ENCODE measurements at places on chromosomes 13 and 19.

- no peak for DNase-seq
Observed at GRCh38 chr19:51431124-51431523, 13.7 kb upstream of the SIGLEC10 start.

GRCh38 chr13:112730157-112730671, 40.4 kb downstream of the ATP11A start:
- no peak for DNase-seq

GRCh38 chr19:14540741-14541525, 11.5 kb downstream of the TECR start:
- DNase-seq = no peak

GRCh38 chr19:7471696-7472615, 16.9 kb downstream of the PEX11G start:
- no peak for DNase-seq

- no peak for DNase-seq
Observed at GRCh38 chr19:2212861-2213711, 23.0 kb downstream of the PLEKHJ1 start.

- DNase-seq = no peak
Observed at GRCh38 chr13:41411522-41411921, 45.8 kb upstream of the RGCC start.

GRCh38 chr19:53581871-53582279, 43.9 kb downstream of the ZNF331 start:
- no peak for DNase-seq

GRCh38 chr13:82879921-82880320, 1002.4 kb downstream of the SLITRK1 start:
- no peak for DNase-seq

GRCh38 chr13:103066781-103067345, 646 bp upstream of the SLC10A2 start:
- no peak for DNase-seq

- DNase-seq = no peak
Observed at GRCh38 chr13:113635709-113636108, 22.3 kb downstream of the ATP4B start.

DNA sequence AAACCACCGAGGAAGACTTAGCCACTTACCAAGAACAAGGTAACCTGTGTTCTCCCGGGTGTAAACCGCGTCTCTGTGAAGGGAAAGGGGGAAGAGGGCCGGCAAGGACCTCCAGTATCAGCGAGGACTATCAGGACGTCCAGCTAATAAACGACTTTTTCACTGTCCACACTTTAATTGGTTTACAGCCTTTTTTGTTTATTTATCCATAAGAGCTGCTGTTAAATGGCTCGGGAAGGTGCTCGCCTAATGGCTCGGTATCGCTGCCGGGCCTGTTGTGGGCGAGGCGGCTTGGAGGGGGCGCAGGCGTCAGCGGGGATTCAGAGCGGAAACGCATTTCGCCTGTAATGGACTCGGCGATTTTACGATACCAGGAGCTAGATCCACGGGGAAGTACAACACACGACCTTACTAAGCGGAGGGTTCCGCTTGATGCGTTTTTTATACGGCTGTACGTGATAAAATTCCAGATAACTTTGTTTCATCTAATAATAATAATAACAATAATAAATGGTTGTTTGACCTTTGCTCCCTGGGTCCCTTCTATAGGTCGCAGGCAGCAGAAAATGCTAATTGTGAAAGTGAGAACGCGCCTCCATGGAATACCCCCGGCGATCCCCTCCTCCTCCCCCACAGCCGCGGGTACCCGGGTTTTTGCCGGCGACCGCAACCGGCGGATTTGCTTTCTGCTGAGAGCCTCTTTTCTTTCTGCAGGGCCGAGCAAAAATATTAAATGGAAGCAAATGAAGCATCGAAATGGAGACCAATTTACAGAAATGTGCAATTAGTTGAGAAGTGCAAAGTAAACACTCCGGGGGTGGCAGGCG, 2.5 kb upstream of the PDX1 start:
- no peak for DNase-seq

- no peak for DNase-seq
Observed at GRCh38 chr19:4284176-4284958, 5.3 kb downstream of the SHD start.

DNA sequence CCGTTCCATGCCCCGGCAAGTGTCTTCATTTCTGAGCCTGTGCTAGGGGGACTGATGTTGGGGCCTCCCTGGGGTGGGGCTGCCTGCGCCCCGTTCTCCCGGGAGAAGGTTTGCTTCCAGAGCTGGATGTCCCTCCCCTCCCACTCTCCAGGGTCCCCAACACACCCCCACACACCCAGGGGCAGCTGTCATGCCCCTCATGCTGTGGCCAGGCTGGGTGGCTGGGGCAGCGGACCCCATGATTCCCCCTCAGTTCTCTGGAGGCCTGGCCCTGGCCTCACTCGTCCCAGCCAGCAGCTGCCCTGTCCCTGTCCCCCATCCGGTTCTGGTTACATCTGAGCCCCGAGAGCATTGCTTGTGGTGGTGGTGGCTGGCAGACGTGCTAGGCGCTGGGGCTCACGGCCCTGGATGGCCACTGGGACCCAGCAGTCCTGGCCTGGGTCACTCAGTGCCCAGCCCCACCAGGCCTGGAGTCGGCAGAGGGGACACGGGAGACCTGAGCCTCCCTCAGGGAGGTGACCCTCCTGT, 184.8 kb downstream of the KDM4B start:
- no peak for DNase-seq

- DNase-seq = no peak
Observed at GRCh38 chr19:34972163-34972705, 8.2 kb upstream of the ZNF792 start.

GRCh38 chr13:44908266-44908665, 81.0 kb downstream of the NUFIP1 start:
- DNase-seq = no peak

DNA sequence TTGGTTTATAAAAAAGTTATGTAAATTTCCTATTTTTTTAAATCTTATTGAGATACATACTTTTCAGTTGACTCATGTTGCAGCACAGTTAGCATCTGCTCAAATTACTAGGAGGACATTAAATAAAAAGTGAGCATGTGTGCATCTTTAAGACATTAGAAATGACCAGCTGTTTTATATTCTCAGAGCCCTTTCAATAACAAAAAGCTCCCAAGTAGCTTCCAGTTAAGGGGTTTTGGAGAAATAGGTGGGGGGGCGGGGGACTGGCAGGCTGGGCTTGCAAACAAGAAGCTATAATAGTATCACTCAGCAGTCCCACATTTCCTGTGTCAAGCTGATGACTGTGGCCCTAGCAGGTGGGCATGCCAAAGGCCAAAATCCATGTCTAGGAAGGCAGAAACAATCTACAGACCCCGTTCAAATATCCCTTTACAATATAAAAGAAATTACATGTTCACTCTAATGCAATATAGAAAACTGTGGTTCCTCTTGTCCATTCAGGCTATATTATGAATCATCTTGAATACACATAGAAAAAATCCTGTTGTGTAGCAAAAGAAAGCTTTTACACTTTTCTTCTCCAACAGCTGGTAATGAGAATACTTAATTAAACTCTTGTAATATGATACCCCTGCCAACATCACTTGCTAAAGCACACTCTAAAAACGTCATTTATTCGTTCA, 1713.2 kb upstream of the SLC10A2 start:
- no peak for DNase-seq

GRCh38 chr19:16125737-16126495, 14.2 kb downstream of the RAB8A start:
- no peak for DNase-seq

DNA sequence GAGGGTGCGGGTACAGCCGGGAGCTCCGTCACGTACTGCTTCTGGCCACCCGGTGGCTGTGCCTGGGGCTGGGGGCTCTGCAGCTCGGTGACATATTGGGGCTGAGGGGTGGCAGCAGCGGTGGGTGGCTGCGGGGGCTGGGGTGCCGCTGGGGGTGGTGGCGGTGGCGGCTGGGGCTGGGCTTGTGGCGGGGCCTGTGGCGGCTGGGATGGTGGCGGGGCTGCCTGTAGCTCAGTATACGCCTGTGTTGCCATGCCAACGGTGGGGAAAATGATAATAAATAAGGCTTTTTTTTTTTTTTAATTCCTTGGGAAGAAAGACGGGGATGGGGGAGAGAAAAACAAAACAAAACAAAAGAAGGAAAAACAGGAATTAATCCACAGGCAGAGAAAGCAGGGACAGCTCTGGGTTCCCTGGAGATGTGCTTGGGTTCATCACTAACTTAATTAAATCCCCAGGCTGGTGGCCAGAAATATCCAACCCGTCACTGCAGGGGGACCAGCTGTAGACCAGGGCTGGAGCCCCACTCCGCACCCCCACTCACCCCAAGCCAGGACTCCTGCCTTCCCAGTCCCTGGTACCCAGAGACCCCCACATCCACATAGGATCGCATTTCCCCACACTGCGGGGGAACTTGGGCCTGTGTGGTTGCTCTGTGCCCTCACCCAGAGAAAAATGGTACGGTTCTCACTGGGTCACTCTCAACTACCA, 12.4 kb downstream of the RFX1 start:
- no peak for DNase-seq

GRCh38 chr13:85693889-85694511, 105.2 kb downstream of the SLITRK6 start:
- no peak for DNase-seq

DNA sequence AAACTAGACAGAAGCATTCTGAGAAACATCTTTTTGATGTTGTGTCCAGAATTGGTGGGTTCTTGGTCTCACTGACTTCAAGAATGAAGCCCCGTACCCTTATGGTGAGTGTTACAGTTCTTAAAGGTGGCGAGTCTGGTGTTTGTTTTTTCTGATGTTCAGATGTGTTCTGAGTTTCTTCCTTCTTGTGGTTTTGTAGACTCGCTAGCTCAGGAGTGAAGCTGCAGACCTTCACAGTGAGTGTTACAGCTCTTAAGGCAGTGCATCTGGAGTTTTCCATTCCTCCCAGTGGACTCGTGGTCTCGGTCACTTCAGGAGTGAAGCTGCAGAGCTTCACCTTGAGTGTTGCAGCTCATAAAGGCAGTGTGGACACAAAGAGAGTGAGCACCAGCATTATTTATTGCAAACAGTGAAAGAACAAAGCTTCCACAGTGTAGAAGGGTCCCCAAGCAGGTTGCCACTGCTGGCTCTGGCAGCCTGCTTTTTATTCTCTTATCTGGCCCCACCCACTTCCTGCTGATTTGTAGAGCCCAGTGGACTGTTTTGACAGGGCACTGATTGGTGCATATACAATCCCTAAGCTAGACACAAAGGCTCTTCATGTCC, 1820.8 kb downstream of the UQCRFS1 start:
- DNase-seq = no peak

DNA sequence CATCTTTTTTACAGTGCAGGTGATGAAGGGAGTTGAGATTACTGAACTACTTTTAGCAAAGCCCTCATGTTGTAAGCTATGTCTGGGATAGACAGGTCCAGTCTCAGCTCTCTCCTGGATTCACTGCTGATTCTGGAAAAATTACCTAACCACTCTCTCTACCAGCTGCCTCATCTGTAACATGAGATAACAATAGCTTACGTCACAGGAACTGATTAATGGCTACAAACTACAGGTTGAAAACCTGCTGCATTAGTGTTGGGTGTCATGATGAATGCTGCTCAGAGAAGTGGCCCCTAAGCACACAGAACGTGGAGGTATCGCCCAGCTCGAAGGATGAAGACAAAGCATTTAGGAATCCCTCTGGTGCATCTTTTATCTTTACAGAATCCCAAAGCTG, 277.8 kb downstream of the ABCC4 start:
- DNase-seq = no peak

DNA sequence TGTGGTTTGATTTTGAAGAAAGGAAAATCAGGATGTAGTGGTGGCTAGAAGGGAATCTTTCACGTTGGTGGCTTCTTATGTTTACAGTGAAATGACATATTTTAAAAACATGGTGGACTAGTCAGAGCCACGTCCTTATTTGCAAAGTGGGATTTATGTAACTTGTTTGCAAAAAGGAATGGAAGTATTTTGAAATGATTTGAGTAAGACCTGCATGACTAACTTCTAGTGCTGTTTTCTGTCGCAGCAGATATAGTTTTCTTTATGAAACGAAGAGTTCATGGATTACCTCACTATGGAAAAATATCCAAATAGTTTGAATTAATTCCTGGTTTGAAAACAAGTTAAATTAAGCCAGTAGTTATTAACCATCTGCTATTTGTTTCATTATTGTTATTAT, 476.5 kb downstream of the MYO16 start:
- DNase-seq = no peak

DNA sequence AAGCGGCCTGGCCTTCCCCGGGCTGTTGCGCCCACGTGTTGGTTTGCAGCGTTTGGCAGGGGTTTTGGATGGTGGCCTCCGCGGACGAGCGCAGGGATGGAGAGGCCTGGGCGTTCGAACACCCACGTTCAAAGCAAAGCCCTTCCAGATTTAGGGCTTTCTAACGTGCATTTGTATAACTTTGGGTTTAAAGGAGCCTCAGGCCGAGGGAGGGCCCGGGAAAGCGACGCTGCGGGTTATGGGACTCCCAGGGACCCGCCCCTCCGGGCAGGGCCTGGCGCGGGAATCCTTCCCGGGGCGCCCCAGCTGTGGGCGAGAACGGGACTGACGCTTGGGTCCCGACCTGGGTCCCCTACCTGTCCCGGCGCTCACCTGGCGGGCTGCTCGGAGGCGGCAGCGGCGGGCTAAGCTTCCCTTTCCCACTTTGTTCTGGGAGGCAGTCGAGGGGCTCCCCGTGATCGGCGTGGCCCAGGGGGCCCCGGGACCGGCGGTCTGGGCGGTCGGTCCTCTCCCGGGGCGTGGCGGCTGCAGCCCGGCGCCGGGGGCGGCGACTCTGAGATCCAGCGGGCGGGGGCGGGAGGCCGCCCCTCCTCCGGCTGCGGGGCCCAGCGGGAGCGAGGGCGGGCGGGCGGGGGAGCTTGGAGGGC, at the start of gene FBXO17:
FBXO17 (minus strand) TSS at position 529 of the 647 bp plus-strand sequence. CDS start 25,423 bp downstream, outside the sequence.
- DNase-seq = no peak

- DNase-seq = no peak
Observed at GRCh38 chr19:42613666-42614065, 18.9 kb upstream of the CEACAM8 start.

GRCh38 chr13:37795326-37795725, 74.2 kb downstream of the TRPC4 start:
- DNase-seq = no peak

DNA sequence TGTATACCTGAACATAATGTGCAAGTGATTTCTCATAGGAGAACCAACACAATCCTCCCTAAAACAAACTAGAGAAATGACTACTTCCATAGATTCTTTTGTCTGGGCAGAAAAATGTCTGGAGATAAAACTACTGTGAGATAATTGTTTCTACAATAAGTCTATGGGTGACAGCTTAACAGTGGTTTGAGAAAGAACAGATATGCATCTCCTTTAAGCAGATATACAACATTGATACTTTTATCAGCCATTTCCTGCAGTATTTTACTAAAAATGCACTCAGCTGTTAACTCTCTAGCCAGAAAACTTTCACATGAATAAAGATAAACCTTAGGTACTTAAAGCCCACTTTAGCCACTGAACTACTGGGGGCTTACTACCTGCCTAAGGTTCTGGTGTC, 1132.4 kb downstream of the EFNB2 start:
- DNase-seq = no peak

DNA sequence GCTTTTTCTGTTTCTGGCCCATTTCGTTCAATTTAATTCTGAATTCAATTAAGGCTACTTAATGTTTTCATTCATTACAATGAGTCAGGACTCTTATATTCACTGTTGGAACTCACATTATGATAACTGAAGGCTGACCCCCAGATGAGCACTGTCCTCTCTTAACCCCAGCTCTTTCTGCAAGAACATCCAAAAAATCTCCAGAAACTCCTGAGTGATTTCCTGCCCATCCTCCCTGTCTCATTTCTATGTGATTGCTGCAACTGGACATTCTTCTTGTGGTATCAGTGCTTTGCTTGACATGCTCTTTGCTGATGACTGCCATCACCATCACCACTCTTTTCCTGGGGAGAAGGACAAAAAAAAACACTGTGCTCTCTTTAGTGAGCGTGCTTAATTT, 240.3 kb downstream of the SPRY2 start:
- no peak for DNase-seq

GRCh38 chr13:113726961-113727411, 32.0 kb upstream of the TMEM255B start:
- no peak for DNase-seq

Data from stimulated activated CD8-positive, alpha-beta memory T cell treated with anti-CD3 and anti-CD28 coated beads, Interleukin-7, amount 100 ng/mL, for 4 hours (primary cell).